AG09319 (cell line): ENCODE measurements at places on chromosomes 4 and X.

- no peak for DNase-seq
These were observed 46.3 kb downstream of the ATP10D start for GRCh38 chr4:47531241-47531953.

GRCh38 chr4:130486186-130486585 lies 1390.2 kb downstream of the C4orf33 start:
- no peak for DNase-seq

DNA sequence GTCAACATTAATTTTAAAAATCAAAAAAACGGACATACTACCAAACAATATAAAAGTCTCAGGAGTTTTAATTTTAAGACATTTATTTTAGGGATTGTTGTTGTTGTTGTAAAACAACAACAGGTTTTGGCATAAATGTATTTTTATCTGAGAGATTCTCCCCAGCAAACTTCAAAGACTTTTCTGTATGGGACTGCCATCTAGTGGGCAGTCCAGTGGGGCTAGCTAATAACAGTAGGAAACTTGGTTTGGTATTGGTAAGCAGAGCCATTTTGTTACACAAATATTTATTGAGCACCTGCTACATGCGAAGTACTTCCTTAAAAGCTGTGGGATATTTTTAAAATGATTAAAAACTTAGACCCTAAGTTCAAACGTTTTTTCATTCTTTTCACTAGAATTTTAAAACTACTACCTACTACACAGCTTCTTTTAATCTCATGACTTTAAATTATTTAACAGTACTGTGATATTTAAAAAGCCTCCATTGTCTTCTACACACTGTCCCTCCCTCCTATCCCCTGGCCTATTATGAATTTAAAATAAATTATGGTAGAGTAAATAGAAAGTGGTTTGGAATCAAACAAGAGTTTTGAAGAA lies 1028.4 kb upstream of the INTU start:
- DNase-seq: peak; percentile 15

- no peak for DNase-seq
These were observed 94.7 kb upstream of the NEIL3 start for GRCh38 chr4:177214935-177215334.

- no peak for DNase-seq
These were observed 83.7 kb downstream of the NAT8L start for GRCh38 chr4:2142630-2143427.

- no peak for DNase-seq
These were observed 53.7 kb upstream of the NFKB1 start for GRCh38 chr4:102447413-102447812.

- DNase-seq: no peak
These were observed 145.9 kb downstream of the MID1 start for GRCh38 chrX:10474510-10474909.

GRCh38 chrX:23435575-23435974 lies 100.9 kb downstream of the PTCHD1 start:
- DNase-seq: no peak

DNA sequence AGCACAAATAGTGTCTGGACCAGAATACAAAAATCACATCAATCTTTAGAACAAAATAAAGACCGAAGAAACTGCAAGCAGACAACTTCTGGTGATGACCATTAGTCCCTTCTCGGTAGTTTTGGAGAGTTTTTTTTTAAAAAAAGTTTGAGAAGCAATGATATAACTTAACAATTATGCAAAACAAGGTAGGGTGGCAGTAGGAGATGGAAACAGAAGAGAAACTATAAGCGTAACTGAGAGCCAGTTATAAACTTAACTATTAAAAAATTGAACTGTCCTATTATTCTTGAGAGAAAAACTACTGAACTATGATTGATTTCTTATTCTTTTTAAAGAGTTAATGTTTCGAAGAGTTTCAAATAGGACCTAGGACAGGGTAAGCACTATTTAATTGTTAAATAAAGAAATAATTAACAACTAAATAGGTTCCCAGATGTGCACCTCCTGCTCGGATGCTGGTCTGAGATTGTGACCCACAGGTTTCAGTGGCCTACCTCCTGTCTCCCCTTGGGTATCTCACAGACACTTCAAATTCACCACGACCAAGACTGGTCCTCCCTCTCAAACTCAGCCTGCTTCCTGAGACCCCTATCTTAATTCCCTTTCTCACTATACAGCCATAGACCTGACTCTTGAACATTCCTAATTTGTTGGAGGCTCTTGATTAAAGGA lies 81.3 kb downstream of the LEF1 start:
- no peak for DNase-seq

- DNase-seq: peak; percentile 7
These were observed 48.2 kb upstream of the H2AZ1 start for GRCh38 chr4:99998062-99998867.

DNA sequence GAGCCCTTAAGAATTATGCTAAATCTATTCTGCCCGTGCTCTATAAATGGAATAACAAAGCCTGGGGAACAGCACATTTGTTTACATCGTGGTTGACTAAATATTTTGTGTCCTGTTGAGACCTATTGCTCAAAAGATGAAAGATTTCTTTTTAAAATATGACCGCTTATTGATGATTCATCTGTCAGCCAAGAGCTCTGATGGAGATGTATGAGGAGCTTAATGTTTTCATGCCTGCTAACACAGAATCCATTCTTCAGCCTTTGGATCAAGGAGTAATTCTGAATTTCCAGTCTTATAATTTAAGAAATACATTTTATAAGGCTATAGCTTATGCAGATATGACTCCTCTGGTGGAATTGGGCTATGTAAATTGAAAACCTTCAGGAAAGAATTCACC lies 271.3 kb upstream of the FAT4 start:
- DNase-seq: no peak

- no peak for DNase-seq
These were observed 53.6 kb upstream of the RAB40AL start for GRCh38 chrX:102883491-102883890.

DNA sequence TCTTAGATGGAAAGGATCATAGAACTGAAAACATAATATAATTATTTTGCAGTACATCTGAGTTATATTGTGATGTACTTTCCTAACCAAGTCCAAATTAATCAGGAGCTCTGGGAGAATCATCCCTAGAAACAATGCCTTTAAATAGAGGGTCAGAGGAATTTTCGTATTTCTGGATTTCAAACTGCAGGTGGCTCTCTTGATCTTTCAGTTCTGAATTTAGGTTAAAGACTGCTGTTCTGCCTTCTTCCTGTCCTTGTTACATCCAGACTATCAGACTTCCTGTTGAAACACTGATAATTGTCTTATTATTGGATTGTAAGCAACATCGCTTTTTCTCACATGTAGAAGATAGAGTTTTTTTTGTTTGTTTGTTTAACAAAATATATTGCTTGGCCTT lies 142.7 kb downstream of the RPA4 start:
- no peak for DNase-seq

GRCh38 chr4:156939801-156940200 lies 31.8 kb downstream of the PDGFC start:
- DNase-seq: no peak

DNA sequence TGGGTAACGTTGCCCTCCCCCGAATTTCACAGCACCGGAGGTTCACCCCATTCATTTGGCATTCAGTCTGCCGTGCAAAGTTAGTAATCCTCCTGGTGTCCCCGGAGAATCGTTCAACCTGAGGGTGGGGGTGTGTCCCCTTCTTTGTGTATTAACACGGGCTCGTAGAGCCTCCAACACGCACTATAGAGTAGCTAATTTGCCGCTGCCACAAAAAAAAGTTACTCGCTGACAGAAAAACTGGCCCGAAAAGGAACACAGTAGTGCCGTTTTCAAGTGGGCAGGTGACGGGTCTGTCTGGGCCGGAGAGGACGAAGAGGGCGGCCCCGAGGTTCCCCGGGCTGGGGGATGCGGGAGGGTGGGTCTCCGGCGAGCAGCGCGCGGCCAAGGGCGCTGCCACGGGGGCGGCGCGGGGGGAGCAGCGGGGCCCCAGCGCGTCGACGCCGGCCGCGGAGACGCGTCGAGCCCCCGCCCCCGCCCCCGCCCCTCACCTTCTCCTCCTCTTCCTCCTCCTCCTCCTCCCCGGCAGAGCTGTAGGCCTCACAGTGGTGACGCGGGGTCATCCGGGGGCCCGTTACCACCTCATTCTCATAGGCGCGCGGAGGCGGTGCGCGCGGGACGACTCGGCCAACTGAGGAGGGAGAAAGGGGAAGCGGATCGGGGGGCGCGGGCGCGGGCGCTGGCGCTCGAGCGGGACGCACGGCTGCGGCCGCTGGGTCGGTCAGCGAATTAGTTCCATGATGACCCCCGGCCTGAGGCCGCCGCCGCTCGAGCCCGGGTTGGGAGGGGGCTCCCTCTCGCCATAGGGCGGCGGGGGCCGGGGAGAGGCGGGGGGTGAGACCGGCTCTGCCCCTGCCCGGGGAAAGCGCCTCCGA lies 571 bp downstream of the CCNI start:
- DNase-seq: peak; percentile 29

GRCh38 chr4:174713181-174713580 lies 115.9 kb downstream of the GLRA3 start:
- no peak for DNase-seq

- peak; percentile 44 for DNase-seq
These were observed 161.7 kb upstream of the CXCL13 start for GRCh38 chr4:77443941-77444340.
